ENCODE measurements at places on chromosomes 5 and 9.

DNA sequence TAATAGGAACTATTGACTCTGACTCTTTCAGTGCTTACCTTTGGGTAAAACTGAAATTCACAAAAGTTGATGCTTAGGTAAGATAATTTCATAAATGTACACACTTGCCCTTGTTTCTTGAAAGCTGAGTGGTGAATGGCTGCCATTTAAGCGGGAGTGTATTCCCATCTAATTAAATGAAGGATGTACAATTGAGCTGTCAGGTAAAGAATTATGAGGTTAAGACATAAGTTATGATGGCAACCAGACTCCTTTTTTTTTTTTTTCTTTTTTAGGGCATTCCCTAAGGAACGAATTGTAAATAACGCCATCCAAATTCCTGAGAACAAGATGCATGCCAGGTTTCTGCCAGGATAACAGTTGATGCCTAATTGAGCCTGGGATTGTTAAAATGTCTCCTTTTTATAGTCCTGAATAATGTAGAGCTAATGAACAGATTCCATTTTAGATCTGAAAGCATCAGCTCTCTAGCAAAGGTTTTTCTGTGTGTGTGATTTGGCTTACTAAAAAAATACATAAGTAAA lies 199.7 kb downstream of the ISL1 start:
- no peak for DNase-seq

DNA sequence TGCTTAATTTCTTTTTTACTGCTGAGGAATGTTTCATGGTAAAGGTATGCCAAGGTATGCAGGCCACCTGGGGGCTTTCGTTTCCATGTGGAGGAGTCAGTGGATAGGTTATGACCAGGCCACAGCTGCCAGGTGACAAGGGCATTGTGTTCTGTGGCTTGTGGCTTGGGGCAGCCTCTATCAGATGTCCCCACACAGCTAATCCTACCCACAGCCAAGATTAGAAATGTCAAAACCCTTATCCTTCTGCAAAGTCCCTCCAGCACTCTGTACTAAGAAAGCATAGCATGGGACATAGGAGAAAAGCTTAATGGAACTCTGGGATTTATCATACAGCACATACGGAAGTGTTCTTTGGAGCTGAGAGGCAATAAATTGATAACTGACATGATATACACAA lies 171.2 kb upstream of the S1PR3 start:
- no peak for DNase-seq

- DNase-seq = no peak
These were observed 10.3 kb downstream of the UGT3A2 start for GRCh38 chr5:36056422-36056821.

GRCh38 chr5:148699028-148699427 lies 44.7 kb upstream of the HTR4 start:
- no peak for DNase-seq

- no peak for DNase-seq
These were observed 62.6 kb upstream of the IER5L start for GRCh38 chr9:129240581-129241211.

GRCh38 chr5:144503123-144503522 lies 332.4 kb downstream of the KCTD16 start:
- no peak for DNase-seq

GRCh38 chr9:5580650-5581049 lies 48.3 kb upstream of the RIC1 start:
- DNase-seq = no peak

DNA sequence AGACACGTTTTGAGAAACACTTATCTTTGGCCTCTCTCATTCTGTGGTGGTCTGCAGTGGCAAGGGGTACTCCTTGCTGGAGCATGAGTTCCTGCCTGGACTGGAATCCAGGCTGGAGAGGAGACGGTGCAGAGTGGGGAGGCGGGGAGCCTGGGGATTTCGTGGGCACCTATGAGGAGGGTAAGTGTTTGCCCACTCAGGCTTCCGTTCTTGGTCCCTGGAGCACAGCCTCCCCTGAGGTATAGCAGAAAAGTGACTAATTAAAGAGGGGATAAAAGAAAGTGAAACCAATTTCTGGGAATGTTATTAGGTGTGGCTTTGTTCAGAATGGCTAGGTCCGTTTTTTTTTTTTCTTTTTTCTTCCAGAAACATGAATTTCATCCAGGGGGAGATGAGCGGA lies 90.8 kb downstream of the ARHGAP26 start:
- DNase-seq = no peak

DNA sequence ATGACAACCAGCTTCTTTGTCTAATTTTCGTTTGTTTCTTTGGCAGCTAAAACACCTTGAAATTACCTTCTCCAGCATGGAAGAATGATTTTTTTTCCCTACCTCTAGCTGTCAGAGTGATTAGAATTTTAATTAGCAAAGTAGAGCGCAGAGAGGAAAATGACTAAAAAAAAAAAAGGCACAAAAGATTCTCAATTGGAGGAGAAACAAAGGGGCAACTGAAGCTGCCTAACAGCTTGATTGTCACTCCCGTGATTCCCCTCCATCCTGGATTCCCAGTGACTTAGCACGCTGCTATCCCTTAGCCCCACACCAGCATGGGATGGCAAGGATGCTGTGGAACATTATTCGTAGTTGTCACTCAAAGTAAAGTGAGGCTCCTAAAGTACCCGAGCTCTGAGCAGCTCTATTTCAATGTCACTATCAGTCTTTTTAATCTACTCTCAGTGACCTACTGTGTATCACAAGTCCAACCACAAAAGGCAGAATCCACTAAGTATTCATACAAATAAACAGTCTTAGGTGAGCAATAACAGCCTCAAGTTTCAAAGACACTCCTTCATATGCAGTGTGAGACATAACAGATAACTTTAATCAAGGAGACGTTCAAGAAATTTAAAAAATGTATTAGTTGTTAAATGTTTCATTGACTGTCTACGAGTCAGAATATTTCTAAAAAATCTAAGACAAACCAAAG lies 710.0 kb upstream of the GRAMD2B start:
- DNase-seq = no peak

GRCh38 chr9:12141422-12141821 lies 551.8 kb upstream of the TYRP1 start:
- DNase-seq = no peak

GRCh38 chr5:16160706-16161105 lies 18.9 kb downstream of the MARCHF11 start:
- DNase-seq = peak; percentile 60

GRCh38 chr5:166947045-166947444 lies 1344.4 kb upstream of the WWC1 start:
- no peak for DNase-seq

GRCh38 chr9:88537761-88538091 lies 2.7 kb downstream of the NXNL2 start:
- peak; percentile 80 for DNase-seq

DNA sequence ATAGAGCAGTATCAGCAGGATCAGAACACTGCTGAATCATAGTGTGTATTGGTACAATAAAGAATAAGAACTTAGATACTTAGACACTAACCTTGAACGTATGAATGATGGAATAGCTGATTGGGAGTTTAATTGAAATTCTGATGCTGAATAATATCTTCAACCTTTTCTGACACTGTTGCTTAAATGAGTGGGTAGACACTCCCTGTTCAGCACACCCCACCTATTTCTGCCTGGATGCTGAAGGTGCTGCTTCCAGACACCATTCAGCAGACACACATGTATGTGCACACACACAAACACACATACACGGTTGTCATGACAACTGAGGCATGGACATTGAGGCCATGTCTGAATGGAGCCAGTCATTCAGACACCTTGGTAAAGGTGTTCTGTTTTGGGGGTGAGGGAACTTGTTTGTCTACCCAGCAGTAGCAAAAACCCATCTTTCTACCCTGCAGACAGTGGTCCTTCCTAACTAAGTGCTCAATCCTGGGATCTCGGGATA lies 54.3 kb downstream of the TMEM215 start:
- DNase-seq = no peak

GRCh38 chr5:125720348-125720685 lies 702.9 kb upstream of the GRAMD2B start:
- DNase-seq = no peak

- no peak for DNase-seq
These were observed 92.2 kb upstream of the TRPM3 start for GRCh38 chr9:71213633-71214032.

DNA sequence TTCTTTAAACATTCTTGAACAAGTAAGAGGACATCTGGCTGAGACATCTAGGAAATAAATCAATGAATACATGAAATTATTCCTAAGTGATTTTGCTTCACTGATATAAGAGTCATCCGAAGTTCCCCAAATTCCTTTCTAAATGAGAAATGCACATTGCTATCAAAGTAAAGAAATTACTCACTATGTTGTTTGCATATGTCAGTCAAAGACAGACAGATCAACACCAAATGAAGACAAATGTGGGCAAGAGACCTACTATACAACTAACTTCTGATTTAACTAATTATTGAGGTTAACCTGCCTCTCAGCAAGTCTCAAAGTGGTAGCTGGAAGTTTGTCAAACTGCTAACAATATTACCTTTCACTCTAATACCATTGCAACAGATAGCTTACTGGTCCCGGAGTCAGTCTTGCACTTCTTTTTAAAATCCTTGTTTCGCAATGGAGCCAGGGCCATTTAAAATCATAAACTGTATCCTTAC lies 13.2 kb downstream of the TUT7 start:
- DNase-seq = peak; percentile 74

DNA sequence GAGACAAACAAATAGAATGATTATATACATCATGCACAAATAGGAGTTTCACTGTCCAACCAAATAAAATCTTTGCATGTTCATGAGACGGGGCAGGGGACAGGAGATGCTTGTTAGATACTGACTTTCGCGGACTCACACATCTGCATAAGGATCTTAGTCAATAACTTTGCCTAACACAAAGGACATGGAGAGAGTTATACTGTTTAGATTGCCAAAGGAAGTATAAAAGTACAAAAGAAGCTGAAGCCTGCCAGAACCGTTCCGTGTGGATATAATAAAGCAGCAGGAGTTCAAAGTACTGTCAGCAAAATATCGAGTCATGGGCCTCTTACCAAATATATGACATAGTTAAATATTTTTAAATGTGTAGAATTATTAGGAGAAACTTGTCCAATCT lies 1148.4 kb downstream of the EFNA5 start:
- peak; percentile 43 for DNase-seq

- DNase-seq = no peak
These were observed 775.4 kb downstream of the MTRR start for GRCh38 chr5:8644377-8644776.

DNA sequence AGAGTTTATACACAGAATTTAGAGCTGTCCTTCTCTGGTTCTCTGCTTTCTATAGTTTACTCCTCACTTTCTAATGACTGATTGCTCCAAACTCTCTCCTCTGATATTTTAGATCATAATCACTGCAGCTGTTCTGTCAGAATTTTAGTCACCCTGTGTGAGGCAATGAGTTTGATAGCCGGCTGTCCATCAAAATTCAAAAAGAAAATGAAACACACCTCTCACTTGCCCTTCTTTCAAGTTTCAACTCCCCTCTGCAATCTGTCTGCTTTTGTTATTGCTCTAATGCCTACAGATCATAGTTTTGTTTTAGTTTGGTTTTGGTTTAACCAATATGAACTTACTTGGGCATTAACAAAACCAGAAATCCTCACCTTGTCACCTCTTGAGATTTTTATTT lies 23.3 kb upstream of the ABLIM3 start:
- no peak for DNase-seq

GRCh38 chr5:136145030-136145429 lies 12.4 kb downstream of the SMAD5 start:
- no peak for DNase-seq

DNA sequence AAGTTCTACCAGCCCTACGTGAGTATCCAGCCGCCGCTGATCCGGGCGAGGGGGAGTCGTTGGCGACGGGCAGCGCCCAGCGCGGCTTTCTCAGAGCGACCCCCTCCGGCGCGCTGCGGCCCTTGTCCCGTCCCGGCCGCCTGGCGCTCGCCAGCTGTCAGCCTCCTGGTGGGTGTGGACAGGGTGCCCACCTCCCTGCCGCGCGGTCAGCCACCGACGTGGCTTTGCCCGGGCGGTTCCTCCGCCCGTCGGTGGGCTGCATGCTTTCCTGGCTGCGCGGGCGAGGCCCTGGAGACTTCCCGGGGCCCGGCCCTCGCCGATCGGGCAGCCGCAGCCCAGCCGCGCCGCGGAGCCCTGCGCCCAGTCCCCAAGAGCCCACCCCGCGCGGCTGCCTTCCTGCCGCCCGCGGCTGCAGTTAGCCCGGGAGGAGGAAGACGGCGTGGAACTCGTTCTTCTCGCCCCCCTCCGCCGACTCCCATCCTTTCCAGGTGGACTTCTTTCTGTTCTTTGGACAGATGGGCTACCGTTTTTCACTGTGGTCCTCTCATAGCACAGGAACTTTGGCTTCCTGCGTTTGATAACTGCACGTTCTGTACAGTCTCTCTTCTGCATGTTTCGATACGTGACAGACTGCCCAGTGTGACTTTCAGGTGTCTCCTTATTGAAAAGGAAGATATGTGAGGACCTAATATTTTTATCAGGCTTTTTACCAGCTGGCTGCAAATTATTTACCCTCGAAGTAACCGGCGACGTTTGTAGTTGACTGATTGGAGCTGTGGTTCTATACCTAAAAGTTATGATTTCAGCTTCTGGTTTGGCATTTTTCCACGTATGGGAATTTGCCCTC lies 577 bp downstream of the AP3S1 start:
- no peak for DNase-seq

GRCh38 chr5:172725785-172726184 lies 45.2 kb downstream of the DUSP1 start:
- no peak for DNase-seq

DNA sequence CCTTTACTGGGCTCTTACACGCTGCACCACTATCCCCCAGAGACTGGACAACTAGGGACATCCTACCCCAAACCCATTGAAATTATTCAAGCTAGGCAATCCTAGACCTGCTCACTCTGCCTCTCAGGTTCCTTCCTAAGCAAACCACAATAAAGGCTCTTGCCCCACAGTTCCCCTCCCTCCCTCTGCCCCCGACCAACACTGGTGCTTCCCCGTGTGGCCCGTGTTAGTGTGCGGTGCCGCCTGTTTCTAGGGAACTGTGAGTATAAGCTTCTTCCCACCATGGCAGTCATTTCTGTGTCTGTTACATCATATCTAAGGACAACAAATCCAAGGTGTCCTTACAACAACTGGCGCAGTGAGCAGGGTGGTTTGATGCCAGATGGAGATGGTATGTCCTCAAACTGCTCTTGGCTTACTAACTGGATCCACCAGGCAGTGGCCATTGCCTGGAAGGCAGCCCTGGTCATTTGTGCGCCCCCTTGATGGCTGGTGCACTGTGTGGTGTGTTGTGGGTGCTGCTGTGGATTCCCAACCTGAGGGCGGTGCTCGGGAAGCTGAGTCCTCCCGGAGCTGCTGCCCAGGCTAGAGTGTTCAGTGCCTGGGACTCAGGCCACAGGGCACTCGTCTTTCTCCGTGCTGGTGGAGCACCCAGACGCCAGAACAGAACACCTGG lies 8.4 kb upstream of the MXD3 start:
- no peak for DNase-seq
